ENCODE measurements at places on chromosomes 1 and 21. TPM values are rescaled to one million over a fixed set of nuclear protein-coding genes. Genes with fewer than 3 reads are reported as not detected.

SSR2 gene
- 270 TPM for total RNA-seq

OR2L8 gene
- total RNA-seq: not detected

EXO1 gene
- total RNA-seq: 22.6 TPM

AMPD2 gene
- total RNA-seq: 31.8 TPM

MYOC gene
- total RNA-seq: not detected

CCDC30 gene
- 0.59 TPM for total RNA-seq

NBPF20 gene
- 3.0 TPM for total RNA-seq

LDLRAD1 gene
- not detected for total RNA-seq

MRPS6 gene
- 49.6 TPM for total RNA-seq

LRRC7 gene
- total RNA-seq: not detected

CAMSAP2 gene
- 18.3 TPM for total RNA-seq

CSMD2 gene
- not detected for total RNA-seq

ZSWIM5 gene
- total RNA-seq: 0.49 TPM

CELF3 gene
- not detected for total RNA-seq

ARHGAP30 gene
- 0.14 TPM for total RNA-seq

CR2 gene
- not detected for total RNA-seq

NR0B2 gene
- total RNA-seq: not detected

S100A1 gene
- total RNA-seq: 0.63 TPM

MFAP2 gene
- total RNA-seq: 0.54 TPM

CFAP107 gene
- not detected for total RNA-seq

SHISAL2A gene
- total RNA-seq: not detected

NPHS2 gene
- not detected for total RNA-seq

DNAJC6 gene
- 4.7 TPM for total RNA-seq

CCDC24 gene
- total RNA-seq: 7.1 TPM

FCRL4 gene
- not detected for total RNA-seq

CLCC1 gene
- 16.6 TPM for total RNA-seq

HTR6 gene
- total RNA-seq: 0.15 TPM

HCRTR1 gene
- total RNA-seq: 0.04 TPM

PM20D1 gene
- not detected for total RNA-seq

OR2T11 gene
- not detected for total RNA-seq

TMCC2 gene
- total RNA-seq: 2.6 TPM

LCE2D gene
- not detected for total RNA-seq

TRIM67 gene
- 0.25 TPM for total RNA-seq

DCDC2B gene
- total RNA-seq: not detected

KCNA3 gene
- total RNA-seq: not detected

PLA2G2C gene
- not detected for total RNA-seq

PTPN7 gene
- not detected for total RNA-seq

AKR7A3 gene
- total RNA-seq: 0.21 TPM

NGF gene
- 3.4 TPM for total RNA-seq

A3GALT2 gene
- total RNA-seq: not detected

SLC16A4 gene
- total RNA-seq: 40.0 TPM

OR2M3 gene
- not detected for total RNA-seq

DNAJC8 gene
- total RNA-seq: 70.8 TPM

DCST2 gene
- 0.46 TPM for total RNA-seq

ZBED6 gene
- total RNA-seq: 3.6 TPM

GNAT2 gene
- total RNA-seq: not detected

LCE2C gene
- not detected for total RNA-seq

TFB2M gene
- 45.4 TPM for total RNA-seq

SELENOF gene
- 147 TPM for total RNA-seq

TMEM269 gene
- total RNA-seq: 0.08 TPM

SPRR2E gene
- total RNA-seq: not detected

OSCP1 gene
- 5.8 TPM for total RNA-seq

ADCY10 gene
- total RNA-seq: 0.07 TPM

ETNK2 gene
- 4.2 TPM for total RNA-seq

UBIAD1 gene
- total RNA-seq: 16.1 TPM

SYT14 gene
- 0.02 TPM for total RNA-seq
